ENCODE measurements at places on chromosomes 13 and 19.

DNA sequence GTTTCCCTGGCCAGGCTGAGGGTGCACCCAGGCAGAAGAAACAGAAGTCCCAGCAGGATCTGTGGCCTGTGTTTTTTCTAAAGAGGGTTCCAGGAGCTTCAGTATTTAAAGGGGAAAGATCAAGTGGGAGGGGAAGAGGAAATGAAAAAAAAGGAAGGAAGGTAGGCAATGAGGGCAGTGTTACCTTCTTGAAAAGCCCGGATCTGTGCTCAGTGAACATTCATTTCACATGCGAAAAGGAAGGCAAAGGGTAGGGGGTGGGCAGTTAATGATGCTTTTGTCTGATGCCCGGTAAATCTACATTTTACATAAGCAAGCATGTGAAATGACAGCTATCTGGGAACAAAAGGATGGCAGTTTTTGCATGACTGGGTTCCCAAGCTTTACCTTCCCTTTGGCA, 326.2 kb downstream of the UQCRFS1 start:
- DNase-seq: no peak

DNA sequence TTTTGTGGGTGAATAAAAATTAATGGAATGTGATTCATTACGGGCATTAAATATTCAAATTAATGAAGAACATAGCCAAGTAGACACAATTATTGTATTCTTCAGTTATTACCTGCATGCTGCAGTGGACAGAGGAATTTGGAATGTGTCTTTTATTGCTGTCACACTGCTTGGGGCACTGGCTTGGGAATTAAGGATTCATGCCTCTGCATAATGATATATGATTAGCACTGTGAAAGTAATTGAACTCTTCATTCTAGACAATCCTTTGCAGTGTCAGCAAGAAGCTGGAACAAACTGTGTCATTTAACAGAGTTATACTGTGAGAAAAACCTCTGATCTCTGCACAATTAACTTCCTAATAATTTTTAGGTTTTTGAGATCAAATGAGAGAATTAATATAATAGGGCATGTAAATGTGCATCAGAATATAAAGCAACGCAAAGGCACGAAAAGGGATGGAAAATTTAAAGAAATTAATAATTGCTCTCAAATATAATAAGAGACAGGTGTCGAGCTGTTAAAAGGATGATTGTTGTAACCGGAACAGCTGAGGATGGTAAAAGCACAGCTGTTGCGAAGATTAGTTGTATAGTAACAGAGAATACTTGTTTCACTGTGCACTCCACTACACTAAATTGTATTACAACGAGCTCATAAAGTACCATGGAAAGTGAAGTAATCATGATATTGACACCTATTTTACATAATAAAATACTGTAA, 235.1 kb upstream of the MIR17HG start:
- DNase-seq: no peak

DNA sequence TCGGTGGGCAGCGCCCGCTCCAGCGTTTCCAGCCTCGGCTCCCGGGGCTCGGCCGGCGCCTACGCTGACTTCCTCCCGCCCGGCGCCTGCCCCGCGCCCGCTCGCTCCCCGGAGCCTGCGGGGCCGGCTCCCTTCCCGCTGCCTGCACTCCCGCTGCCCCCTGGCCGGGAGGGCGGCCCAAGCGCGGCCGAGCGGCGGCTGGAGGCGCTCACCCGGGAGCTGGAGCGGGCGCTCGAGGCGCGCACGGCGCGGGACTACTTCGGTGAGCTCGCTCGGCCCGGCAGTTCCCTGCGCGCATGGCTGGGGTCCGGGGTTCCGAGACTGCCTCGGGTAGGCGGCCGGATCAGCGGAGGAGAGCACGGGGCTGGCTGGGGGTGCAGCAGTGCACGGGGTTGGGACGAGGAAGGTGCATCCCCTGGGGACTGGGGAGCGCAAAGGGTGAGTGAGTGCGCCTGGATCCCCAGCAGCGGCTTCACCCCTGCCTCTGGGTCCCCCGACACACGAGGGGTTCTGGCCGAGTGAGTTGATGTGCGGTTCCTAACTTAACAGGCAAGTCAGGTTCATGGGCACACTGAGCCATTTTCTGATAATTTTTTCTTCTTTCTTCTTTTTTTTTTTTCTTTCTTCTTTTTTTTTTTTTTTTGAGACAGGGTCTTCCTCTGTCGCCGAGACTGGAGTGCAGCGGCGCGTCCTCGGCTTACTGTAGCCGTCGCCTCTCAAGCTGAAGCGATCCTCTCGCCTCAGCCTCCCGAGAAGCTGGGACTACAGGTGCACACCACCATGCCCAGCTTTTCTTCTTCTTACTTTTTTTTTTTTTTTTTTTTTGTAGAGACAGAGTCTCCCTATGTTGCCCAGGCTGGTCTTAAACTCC, 1.1 kb downstream of the WTIP start:
- DNase-seq: no peak

DNA sequence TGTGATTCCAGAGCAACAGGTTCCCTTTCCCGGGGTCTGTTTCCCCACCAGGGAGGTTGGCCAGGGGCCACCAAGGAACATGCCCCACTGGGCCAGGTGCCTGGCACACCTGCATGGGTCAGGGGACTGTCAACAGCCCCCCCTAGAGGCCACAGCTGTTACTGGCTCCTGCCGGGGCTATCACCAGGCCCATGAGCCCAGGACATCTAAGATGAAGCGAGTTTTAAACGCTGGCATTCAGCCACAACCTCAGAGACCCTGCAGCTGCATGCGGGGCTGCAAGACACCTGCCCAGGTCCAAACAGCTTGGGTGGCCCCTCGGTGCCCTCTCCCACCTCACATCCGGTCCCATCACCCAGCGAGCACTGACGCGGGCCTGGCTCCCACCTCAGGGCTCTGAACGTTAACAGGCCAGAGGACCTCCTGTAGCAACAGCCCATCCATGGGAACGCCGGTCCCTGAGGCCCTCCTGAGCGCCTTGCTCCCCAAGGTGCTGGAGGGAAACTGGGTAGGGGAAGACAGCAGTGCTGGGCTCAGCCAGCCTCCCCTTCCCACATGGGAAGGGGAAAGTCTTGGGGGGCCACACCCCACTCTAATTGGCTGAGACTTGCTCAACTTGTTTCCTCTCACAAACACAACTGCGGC, 12.0 kb downstream of the KHSRP start:
- peak; percentile 66 for DNase-seq

GRCh38 chr13:33251131-33251661, 34.4 kb downstream of the STARD13 start:
- no peak for DNase-seq

GRCh38 chr19:12126707-12127106, 13.4 kb downstream of the ZNF20 start:
- peak; percentile 15 for DNase-seq

DNA sequence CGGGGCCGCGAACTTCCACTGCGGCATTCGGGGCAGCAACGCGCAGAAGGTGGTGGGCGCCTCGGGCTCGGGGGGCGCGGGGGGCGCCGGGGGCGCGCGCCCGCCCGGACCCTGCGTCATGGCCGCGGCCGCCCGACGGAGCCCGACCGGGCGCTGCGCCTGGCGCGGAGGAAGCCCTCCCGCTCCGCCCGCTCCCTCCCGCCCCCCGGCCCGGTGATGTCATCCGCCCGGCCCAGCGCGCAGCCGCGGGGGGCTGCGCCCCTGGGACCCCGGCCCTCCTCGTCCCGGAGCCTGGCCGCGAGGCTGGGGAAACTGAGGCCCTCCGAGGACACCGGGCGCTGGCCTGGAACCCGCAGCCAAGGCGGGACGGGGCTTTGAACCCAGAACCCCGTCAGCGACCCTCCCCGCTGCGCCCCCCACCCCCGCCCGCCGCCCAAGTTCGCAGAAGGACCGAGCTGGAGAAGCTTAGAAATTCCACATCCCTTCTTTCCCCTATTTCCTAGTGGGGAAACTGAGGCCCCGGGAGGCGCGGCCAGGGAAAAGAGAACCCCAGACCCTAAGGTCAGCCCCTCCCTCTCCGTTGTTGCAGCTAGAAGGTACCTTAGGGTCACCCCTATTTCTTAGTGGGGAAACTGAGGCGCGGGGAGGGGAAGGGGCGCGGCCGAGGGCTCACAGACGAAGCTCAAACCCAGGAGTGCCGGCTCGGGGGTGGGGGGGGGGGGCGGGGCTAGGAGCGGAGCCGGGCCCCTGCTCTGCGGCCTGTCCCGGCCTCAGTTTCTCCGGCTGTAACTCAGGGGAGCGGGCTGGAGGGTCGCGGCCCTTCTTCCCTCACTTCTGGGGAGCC, at the start of gene SHC2:
SHC2 (minus strand) TSS at position 157 of the 844 bp plus-strand sequence; CDS start at position 120, 37 bp downstream.
- no peak for DNase-seq

DNA sequence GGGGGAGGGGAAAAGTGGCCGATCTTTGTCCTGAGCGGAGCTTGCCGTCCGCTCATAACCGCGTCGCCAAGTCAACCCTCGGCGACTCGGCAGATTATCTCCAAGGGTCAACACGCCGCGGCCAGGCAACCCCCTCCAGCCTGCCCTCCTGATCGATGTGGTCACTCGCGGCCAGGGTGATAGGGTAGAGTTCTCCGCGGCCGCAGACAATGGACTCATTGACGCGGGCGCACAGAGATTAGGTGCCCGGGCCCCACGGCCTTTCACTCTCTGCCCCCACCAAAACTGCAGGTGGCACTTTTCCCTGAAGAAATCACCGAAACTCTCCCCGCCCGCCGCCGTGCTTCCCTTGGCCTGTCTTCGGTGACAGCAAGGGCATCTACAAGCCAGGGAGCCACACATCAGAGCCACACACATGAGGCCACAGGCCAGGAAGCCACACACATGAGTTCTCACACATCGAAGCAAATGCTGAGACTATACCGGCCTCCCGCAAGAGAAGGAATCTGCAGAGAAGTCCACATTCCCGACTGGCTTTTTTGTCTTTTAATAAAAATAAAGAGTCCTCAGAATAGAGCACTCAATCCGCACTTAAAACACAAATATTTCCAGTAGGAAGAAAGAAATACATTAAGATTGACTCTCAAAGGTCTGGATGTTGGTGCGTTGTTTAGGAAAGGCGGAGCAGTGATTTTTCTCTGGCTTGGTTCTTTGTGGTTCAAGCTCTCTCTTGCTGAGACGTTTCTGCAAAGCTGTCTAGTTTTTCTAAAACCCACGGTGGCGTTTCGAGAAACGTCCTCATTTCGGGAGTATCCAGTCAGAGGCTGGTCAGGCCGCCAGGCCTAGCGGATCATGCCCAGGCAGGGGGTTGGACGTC, 1.5 kb upstream of the PDX1 start:
- no peak for DNase-seq

DNA sequence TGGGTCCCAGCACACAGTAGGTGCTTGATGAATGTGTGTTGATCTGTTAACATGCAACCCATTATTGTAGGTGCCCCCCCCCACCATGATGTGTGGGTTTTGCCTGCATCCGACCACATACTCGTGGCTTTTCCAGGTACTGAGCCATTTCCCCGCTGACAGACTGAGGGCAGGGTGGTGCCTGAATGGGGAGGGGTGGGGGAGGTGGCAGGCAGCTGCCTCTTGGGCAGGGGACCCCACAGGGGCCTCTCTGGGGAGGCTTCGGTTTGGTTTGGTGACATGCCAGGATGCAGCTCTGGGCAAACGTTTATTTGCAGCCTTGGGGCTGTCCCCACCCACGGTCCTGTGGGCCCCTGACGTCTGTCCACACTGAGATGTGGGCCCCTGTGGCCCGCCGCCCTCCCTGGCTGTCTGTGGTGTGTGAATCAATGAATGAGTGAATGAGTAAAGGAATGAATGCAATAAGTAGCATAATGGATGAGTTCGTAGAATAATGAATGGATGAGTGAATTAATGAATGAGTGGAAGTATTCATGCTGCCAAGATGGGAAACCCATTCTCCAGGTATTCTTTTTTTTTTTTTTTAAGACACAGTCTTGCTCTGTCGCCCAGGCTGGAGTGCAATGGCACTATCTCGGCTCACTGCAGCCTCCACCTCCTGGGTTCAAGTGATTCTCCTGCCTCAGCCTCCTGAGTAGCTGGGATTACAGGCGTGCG, 9.0 kb upstream of the JUND start:
- DNase-seq: peak; percentile 97

DNA sequence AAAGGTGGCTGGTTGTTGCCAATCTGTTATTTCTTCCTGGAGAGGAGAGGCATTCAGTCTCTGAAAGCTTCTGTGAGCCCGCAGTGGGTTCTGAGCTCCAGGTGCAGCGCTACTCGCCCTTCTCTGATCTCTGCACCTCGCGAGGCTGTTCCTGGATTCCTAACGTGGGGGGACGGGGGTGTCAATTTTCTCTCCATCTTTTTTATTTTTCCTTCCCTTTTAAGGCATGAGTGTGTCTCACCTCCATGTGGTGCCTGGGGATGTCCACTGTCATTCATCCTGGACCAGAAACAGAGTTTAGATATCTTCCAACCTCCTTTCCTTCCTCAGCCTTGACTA, 626 bp downstream of the ZNF233 start:
- no peak for DNase-seq

- DNase-seq: peak; percentile 89
Observed at GRCh38 chr19:10864538-10864899, 6.8 kb upstream of the CARM1 start.

DNA sequence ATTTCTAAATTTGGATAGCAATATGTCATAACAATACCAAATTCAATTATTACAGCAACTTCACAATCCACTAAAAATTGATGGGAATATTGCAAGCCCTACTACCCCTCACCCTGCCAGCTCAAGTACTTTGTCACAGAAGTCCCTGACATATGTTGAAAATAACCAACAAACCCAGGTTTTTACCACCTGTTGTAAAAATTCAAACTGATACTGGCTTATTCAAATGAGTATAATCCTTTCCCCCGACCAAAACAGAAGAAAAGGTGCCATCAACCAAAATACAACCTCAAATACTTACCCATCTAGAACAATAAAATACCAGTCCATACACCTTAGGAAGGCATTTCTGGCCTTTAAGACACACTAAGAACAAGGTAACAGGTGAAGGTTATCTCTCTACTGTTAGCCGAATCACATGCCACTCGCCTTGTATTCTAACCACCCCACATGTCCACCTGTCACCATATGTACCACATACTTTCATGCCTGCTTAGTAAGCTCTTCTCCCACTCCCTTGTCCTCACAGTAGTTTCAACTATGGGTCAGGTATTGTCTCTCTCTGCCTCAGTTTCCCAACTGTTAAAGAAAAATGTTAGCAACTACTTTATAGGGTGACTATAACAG, 53.1 kb downstream of the USP12 start:
- no peak for DNase-seq

- no peak for DNase-seq
Observed at GRCh38 chr19:1760020-1760419, 6.7 kb downstream of the ONECUT3 start.

- DNase-seq: no peak
Observed at GRCh38 chr19:50059045-50059444, 33.2 kb downstream of the ZNF473 start.

- no peak for DNase-seq
Observed at GRCh38 chr13:44637581-44637980, 61.5 kb upstream of the TSC22D1 start.

Measured in stimulated activated naive CD8-positive, alpha-beta T cell treated with anti-CD3 and anti-CD28 coated beads, Interleukin-15, Interleukin-2, amounts not matched to agents 100 U/mL and 50 U/mL, for 24 hours (primary cell).